ENCODE measurements at places on chromosomes 1 and 21.

- no peak for DNase-seq
Measured at GRCh38 chr1:218624052-218624451, 278.9 kb downstream of the TGFB2 start.

GRCh38 chr1:197973206-197973605 lies 56.0 kb downstream of the LHX9 start:
- no peak for DNase-seq

DNA sequence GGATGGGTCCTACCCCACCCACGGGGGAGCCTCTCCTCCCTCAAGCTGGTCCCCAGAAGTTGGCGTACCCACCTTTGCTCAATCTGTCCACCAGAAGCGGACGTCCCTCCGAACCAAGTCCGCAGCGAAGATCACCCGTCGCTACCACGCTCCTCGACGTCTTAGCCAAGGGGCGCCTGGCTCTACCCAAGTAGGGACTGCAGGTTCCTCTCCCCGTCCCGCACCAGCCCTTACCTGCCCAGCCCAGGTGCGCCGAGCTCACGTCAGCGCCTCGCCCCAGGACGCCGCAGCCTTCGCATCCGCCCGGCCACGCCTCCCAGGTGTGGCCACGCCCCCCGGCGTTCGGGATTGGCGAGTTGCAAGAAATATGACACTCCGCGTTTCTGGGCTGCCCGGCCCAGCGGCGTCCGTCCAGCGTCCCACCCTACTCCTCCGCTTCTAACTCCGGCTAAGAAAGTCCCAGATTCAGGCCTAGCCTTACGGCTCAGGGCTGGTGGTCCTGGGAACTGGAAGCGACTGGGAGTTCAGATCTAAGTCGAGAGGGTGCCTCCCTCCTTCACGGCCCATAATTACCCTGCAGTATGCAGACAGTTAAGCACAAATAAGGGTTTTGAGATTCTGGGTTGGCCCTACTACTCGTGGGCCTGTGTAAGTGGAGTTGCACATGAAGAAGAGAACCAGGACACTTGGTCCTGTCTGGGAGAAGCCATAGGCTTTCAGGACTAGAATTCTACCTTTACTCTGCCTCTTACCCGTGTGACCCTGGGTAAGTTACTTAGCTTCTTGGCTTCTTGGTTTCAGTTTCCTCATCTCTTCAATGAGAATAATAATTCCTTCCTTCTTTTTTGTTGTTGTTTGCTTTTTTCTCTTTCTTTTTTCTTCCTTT lies at the start of gene IRF6:
IRF6 (minus strand) TSS at position 268 of the 886 bp plus-strand sequence. CDS start 4,729 bp downstream, outside the sequence.
- DNase-seq = peak; percentile 88

- DNase-seq = no peak
Measured at GRCh38 chr1:109392788-109393616, 4.7 kb downstream of the SORT1 start.

DNA sequence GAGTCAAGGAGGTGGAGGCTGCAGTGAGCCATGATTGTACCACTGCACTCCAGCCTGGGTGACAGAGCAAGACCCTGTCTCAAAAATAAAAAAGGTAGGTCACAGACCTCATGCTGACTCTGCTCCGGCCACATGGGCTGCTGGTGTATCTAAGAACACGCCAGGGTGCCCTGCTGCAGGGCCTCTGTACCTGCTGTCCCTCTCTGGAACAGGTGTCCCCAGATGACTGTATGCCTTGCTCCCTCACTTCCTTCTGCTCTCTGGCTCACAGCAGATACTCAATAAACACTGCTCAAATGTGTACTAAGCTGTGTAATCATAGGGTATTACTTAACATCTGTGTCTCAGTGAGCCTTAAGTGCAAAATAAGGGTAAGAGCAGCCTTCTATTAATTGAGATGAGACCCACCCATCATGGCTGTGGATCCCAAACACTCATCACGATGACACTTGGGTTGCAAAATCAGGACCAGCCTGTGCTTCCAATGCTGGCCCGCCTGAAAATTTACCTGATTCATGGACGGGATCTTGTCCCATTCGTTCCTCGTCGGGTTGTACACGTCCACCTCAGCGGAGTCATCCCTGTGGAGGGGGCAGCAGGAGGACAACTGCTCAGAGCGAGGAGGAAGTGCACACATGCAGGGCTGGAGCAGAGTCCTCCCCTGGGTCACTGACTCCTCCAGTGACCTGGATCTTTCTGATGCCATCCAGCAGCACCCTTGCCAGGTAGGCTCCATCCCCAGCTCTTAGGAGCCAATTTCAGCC lies 7.5 kb downstream of the KLHL21 start:
- DNase-seq = no peak

GRCh38 chr1:86247597-86248279 lies 91.2 kb upstream of the COL24A1 start:
- DNase-seq = no peak

DNA sequence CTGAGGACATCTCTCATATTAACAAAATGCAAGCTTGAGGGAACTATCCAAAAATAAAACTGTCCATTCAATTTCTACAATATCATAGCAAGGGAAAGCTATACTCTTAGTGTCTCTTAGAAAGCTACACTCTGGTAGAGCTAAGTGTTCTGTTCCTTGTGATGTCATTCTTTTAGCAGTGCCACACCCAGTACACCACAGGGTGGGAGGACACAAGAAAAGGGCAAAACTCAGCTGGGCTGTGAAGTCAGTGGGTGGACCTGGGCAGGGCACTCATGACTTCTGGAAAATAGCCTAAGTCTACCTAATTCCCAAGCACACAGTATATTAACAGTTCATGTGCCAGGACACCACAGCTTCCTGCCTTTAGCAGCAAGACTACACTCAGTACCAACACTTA lies 42.2 kb upstream of the TNFSF4 start:
- no peak for DNase-seq

DNA sequence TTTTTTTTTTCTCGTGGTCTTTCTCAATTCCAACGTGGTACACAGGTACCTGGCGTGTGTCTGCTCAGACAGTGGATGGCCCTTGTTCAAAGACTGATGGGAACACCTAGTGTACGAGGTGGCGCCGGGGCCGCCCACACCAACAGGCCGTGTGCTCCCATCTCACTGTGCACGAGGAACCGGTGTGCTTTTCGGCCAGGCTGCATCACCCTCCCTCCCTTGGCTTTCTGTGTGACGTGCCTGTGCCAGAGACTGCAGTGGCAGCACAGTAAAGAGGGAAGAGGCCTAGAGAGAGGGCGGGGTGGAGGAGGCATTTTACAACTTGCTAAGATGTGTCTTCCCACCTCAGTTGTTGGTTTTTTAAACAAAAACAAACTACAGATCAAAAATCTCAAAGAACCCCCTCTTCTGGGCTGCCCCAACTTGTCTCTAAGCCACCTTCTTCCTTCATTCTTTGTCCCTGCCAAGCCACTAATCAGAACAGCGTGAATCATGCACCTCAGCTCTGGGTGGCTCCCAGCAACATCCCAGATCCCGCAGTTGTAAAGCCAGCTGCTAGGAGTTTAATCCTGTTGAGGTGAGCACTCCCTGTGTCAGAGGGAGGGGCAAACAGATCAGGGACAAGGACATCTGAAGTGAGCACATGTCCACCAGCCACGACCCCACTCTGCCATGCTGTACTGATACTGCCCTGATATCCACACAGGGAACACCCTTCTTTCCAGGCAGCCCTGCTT lies 20.7 kb downstream of the IRF2BP2 start:
- DNase-seq = no peak

DNA sequence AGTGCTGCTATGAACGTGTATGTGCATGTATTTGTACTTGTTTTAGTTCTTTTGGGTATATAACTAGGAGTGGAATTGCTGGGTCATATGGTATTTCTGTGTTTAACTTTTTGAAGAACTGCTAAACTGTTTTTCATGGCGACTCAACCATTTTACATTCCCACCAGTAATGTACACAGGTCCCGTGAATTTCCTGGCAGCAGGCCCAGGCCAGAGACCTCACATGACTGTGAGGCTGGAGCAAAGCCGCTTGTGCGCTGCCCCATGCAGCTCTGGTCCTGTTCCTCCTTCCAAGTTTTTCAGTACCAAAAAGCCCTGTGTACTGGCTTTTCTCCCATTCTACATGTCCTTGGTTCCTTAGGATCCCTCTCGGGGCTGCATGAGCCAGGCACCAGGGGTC lies 29.6 kb downstream of the ACOT11 start:
- DNase-seq = no peak

GRCh38 chr1:11858968-11859871 lies 475 bp upstream of the NPPB start:
- DNase-seq = peak; percentile 85

DNA sequence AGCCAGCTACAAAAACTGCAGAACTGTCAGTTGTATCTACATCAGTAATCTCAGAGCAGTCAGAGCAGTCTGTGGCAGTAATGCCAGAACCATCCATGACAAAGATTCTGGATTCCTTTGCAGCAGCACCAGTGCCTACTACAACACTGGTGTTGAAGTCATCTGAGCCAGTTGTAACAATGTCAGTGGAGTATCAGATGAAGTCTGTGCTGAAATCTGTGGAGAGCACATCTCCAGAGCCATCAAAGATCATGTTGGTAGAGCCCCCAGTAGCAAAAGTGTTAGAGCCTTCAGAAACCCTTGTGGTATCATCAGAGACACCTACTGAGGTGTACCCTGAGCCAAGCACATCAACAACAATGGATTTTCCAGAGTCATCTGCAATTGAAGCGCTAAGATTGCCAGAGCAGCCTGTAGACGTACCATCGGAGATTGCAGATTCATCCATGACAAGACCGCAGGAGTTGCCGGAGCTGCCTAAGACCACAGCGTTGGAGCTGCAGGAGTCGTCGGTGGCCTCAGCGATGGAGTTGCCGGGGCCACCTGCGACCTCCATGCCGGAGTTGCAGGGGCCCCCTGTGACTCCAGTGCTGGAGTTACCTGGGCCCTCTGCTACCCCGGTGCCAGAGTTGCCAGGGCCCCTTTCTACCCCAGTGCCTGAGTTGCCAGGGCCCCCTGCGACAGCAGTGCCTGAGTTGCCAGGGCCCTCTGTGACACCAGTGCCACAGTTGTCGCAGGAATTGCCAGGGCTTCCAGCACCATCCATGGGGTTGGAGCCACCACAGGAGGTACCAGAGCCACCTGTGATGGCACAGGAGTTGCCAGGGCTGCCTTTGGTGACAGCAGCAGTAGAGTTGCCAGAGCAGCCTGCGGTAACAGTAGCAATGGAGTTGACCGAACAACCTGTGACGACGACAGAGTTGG lies 7.3 kb downstream of the SON start:
- DNase-seq = no peak

- DNase-seq = no peak
Measured at GRCh38 chr1:155529929-155530328, 32.7 kb downstream of the ASH1L start.

- DNase-seq = no peak
Measured at GRCh38 chr1:171912509-171913175, 71.3 kb downstream of the DNM3 start.

DNA sequence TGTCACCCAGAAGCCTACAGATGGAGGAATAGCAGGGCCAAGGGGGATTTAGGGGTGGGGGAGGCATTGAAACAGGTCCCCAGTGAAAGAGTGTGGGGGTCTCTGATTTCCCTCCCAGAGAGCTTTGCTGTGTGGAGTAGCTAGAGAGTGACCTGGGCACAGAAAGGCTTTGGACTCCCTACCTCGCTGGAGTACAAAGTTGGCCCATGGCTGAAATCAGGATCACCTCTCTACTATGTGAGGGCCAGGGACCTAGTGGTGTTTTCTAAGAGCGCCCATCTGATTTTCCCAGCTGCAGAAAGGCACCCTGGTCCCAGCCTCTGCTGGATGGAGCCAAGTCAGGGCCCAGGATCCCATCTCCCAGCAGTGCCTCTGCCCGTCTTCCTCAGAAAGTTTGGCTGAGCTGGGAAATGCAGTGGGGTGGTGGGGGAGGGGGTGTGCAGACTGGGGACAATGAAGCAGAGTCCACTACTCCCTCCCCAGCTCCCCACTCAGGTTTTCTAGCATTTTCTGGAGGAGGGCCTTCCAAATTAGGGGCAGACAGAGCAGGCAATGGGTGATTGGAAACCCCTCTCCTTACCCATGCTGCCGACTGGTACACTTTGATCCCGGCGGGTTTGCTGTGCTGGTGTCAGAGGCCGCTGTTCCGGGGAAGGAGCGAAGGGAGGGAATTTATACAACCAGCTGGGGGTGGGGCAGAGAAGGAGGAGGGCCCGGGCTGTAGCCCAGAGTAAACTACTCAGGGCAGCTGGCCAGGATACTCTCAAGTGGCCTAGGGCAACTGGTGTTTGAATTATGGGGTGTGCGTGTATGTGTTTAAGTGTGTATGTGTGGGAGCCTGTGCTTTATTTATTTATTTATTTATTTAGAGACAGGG lies at the start of gene SELENBP1:
SELENBP1 (minus strand) TSS at position 648 of the 877 bp plus-strand sequence; CDS start at position 584, 64 bp downstream.
- no peak for DNase-seq

DNA sequence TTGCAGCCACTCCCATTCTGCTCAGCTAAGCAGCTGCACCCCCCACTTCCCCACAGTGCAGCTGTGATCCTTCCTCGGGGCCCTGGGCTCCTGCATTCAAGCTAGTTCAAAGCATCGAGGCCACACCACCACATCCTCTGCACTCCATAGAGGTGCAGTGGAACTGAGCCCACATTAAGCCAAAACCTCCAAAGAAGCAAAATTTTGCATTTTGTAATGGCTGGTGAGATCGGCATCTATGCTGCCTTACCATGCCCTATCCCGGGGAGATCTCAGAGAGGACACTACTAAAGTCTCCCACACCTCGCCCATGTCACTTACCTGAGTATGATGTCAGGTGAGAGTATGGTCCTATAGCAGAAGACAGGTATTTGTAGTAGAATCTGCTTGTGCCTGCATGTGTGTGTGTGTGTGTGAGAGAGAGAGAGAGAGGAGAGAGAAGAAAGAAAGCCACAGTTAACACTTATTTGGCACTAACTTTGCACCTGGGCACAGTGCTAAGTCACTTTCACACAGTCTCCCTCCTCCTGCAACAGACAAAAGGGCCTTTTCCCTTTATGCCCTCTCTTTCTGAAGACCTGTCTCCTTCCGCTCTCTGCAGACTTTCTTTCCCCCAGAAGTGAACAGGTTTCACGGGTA lies 89.8 kb downstream of the KIF14 start:
- peak; percentile 64 for DNase-seq

DNA sequence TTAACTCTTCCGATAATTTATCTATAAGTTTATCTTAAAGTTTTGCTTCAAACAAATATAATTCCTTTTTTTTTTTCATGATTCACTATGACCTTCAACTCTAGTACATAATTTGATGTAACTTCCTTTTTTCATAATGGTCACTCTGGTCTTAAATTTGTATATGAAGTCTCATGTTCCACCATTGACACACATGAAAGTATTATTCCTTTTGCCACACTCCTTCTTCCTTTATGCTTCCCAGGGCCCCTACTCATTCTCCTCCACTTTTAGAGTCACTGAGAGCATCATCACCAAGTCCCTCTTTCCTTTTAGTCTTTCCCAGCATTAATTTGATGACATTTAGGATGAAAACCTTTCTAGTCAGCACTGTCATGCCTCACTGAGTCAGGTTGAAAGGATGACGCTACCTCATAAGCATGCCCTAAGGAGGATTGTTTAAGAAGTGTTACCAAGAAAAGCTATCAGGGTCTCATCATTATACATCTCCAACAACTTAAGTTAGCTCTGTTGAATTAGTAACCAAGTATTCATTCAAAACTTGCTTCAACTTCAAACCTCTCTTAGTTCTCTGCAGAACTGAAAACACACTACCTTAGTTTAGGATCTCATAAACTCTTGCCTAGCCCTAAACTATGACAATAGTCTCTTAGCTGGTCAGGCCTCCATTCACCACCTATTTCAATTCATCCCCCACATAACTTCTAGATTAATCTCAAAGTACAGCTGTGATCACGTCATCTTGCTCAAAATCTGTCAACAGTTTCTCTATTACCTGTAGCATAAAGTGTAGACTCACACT lies 14.5 kb downstream of the AUNIP start:
- no peak for DNase-seq

Measured in activated CD8-positive, alpha-beta memory T cell treated with anti-CD3 and anti-CD28 coated beads for 24 hours (primary cell).